ENCODE measurements at places on chromosomes 1 and 21.

DNA sequence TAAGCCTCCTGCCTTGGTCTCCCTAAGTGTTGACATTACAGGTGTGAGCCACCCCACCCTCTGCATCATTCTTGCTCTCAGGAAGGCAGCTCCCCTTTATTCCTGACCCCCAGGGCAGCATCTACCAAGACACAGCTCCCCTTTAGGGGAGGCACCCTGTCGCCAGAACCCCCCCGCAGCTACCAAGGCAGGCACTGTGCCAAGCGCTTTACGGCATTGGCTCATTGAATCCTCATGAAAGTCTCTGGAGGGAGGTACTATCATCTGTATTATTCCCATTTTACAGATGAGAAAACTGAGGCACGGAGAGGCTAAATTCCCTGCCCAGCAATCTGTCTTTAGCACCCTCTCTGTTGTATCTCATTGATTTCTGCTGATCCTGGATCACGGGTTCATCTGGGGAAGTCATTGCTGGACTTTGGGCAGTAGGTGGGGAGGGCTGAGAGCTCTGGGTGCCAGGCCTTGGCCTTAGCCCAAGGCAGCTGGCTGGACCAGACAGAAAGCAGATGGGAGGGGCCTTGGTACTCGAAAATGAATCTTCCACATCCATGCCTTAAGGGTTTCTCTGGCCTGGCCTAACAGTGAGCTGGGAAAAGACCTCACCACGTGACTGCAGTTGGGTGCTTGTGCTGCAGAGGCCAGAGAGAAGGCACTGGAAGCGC lies 5.9 kb downstream of the PLOD1 start:
- DNase-seq: no peak

GRCh38 chr1:210257698-210258529 lies 25.3 kb downstream of the SERTAD4 start:
- DNase-seq: no peak

DNA sequence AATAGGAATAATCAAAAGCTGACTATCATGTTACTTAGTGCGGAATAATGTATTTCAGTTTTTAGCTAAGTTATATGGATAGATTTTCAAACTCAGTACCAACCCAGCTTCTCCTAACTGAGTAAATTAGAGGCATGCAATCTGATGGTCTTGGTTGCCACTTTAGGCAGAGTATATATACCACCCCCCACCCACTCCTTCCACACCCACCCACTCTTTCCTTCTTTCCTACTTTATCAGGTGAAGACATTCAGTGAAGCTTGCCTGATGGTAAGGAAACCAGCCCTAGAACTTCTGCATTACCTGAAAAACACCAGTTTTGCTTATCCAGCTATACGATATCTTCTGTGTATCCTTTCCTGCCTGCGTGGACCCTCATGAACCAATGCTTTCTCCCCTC lies 36.3 kb downstream of the DAP3 start:
- no peak for DNase-seq

DNA sequence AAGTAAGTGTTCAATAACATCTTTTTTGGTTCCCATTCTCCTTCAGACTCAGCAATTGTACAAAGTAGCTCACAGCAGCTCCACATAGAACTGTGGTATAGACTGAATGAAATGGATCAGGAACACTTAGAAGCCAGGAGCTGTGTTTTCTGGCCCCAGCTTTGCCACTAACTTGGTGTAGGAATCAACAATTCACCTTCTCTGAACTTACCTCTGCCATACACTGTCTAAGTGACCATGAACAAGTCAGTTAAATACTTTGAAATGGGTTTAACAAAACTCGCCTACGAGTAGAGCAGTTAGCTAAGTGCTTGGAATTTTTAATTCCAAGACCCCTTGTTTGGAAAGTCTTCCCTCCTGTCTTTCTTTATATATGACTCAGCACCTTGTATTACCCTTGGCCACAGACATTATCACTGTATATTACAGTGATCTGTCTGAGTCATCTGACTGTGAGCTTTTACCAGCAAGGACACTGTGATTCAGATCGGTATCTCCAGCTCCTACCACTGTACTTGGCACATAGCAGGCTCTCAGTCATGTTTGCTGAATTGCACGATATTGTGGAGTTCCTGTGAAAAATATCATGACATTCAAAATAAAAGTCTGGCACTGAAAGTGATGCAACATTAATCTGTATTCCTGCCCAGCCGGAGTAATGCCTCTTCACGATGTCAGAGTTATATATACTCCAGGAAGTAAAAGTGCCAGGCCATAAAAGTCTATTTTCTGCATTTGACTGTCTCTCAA lies 101.7 kb upstream of the BEND5 start:
- DNase-seq: peak; percentile 3

DNA sequence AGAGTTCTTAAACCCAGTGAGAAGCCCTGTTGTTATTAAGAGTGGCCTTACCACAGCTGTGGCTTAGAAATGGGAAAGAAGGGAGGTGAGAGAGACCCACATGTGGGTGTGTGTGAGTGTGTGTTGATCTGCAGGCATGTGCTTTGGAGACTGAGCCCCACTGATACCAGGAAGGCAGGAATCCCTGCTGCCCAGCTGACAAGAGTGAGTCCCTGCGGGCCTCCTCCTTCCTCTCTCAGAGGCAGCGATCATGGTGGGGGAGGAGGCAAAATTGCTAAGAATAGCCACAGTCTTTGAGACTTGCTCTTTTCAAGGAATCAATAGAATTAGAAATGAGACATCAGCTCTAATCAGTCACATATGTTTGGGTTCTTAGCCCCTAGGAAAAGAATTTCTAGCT lies 87.0 kb upstream of the WARS2 start:
- no peak for DNase-seq

- DNase-seq: no peak
Observed at GRCh38 chr1:17245816-17246325, 3.0 kb upstream of the PADI3 start.

DNA sequence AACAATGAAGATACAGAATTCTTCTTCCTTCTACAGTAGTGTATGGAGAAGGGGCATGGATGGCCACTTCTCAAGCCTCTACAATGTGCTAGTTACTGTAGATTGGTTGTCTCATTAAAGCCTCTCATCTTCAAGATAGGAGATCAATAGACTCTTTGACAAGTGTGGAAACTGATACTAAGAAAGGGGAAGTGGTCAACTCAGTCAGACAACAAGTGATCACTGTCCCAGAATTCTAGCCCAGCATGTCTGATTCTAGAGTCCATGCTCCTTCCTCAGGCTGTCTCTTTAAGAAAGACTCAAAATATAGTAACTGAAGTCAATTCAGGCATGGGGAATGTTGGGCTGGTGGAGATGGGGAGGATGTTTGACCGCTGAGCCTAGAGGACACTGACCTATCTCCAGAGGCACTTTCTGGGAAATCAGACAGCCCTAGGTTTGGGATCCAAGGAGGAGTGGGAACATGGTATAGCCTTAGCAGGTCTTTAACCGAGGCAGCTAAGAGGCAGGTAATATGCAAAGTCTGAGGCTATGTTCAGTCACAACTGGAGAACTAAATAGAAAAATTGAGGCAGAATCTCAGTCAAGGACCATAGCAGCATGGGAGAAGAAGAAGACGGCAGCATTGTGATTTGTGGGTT lies 39.3 kb upstream of the EYA3 start:
- no peak for DNase-seq

GRCh38 chr1:78045926-78046778 lies at the start of gene GIPC2:
TSS of gene GIPC2 (plus strand) at chr1:78045966. CDS start at chr1:78046095, 129 bp downstream.
- DNase-seq: peak; percentile 17
